Posterior vena cava (tissue), 2 donors: ENCODE measurements at places on chromosomes 2 and 18.

DNA sequence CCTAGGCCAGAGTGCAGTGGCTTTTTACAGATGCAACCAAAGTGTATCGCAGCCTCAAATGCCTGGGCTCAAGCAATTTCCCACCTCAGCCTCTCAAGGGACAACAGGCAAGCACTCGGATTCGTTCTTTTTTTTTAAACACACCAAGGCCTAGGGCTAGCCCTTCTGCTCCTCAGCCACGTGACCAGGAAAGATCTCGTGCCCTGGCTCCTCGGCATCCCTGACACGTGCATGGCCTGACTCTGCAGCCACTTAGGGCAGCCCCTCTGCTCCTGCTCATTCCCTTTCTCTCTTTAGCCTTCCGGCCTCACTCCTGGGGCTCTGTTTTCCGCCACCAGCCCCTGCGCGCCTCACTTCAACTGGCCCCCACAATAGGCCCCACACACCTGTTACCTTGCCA is 18.4 kb downstream of the FAM178B start:
- DNase-seq: no peak

DNA sequence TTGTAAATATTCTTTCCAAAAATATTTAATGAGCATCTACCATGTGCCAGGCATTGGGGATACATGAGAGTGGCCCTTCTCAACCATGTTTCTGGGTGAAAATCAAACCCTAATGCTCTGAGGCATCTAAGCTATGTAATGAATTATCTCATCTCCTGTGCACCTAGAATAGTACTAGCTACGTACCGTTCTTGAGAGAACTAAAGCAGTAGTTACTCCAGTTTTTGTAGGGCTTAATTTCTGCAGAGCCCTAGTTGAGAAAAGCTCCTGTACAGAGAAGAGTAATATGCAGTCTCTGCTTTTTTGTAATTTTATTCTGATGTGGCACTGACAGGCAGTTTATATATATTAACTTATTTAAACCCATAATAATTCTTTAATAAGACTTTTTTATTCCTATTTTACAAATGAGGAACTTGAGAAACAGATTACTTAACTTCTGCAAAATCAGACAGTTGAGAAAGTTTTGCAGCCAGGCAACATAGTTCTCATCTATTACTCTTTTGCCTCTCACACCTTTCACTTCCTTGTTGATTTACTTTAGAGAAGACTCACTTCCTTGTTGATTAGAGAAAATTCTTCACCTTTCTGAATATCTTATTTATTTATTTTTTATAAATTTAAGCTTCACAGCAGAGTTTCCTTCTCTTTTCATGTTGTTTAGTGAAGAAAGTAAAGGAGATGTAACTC is 3.1 kb downstream of the SPOPL start:
- no peak for DNase-seq

- DNase-seq: no peak
Observed at GRCh38 chr18:74698881-74699280, 101.2 kb downstream of the ZNF407 start.

DNA sequence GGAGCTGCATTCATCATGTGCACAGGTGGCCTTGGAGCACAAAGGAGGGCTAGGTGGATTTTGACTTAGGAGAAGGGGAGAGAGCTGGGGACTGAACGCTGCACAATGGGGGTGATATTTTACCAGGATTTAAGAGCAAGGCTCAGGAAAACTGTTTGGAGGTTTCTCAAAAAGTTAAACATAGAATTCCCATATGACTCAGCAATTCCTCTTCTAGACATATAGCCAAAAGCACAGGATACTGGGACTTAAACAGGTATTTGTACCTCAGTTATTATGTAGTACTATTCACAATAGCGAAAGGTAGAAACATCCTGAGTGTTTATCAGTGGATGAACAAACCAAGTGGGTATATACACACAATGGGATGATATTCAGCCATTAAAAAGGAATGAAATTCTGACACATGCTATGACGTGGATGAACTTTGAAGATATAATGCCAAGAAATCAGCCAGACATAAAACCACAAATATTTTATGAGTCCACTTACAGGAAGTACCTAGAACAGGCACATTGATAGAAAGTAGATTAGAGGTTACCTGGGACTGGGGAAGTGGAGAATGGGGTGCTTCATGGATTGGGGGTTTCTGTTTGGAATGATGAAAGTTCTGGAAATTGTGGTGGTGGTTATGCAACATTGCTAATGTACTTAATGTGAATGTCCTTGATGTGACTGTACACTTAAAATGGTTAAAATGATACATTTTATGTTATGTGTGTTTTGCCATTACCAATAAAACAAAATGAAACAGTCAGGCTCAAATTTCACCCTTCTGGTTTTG is 216.9 kb downstream of the HAUS1 start:
- no peak for DNase-seq

DNA sequence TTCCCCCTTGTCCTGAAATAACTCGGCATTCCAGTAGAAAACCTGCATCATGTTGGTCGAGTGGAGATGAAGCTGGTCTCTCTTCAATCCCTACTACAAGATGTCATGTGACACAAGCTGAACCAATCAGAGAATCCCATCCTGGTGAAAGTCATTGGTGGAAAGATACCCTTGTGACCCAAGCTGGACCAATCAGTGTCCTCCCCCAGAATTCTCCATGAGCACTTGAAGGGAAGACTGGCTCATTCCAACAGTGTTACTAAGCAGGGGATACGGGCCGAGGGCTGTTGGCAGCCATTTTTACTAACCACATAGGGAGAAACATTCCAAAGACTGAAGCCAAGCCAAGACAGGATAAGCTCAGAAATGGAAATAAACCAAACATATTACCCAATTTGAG is 298.3 kb downstream of the ICOS start:
- no peak for DNase-seq

DNA sequence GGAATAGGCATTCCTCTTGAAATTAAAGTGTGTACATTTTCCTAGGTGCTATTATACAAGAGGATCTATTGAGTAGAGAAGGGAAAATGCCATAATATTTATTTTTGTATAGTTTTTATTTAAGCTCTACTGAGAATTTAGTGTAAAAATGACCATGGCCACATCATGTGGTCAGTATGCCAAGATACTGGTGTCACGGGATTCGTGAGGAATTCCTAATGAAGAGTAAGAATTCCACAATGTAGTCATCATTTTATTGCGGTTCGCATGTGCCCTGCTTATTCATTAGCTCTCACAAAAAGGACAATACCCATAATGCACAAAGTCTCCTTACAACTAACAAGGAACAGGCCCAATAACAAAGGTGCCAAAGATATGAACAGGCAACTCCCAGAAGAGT is 39.3 kb upstream of the PARD3B start:
- DNase-seq: no peak

GRCh38 chr2:9919512-9919911 is 32.0 kb upstream of the GRHL1 start:
- DNase-seq: no peak

DNA sequence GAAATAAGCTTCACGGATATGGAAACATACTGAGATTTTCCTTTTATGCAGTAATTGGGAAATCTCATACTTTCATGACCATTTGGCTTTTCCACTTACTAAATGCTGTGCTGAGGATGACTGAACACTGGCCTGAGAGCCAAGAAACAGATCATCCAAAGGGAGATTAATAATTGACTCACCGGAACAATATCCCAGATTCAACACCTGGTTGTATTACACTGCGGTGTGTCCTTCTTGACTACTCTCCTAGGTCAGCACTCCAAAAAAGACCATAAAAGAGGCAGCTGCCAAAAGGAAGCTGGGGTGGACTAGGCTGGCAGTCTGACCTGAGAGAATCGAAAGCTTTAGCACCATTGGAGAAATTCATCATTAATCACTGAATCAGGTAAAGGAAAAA is 469.1 kb downstream of the CBLN2 start:
- DNase-seq: no peak

DNA sequence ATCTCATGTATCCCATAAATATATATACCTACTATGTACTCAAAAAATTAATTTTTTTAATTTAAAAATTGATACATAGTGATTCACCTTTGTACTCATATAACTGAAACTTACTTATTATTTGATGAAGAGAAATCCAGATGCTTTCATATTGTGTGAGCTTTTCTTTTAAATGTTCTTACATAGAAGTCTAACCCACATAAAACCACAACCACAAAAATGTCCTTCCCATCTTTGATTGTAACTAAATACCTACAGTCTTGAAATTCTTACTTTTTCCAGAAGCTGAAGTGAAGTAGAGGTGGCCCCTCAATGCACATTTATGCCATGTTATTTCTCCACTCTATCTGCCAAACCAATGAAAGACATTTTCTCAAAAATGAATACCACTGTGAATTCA is 117.9 kb upstream of the COL5A2 start:
- DNase-seq: no peak

DNA sequence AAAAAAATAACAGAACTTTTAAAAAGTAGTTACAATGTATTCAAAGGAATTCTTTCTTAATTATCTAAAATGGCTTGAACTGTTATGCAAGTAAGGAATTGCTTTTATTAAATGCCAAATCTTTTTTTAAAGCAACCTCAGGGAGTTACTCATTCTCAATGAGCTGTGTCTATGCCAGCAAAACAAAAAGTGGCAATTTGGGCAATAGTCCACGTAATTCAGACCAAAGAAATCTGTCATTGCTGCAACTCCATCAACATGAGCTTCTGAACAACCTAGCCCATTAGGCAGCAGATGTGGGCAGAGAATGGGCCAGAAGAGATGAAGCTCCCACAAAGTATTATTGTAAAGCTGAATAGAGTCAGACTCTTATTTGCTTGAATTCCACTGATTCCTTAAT is 118.4 kb downstream of the ALK start:
- no peak for DNase-seq

GRCh38 chr2:39530411-39530866 is 93.4 kb upstream of the MAP4K3 start:
- DNase-seq: no peak

- DNase-seq: no peak
Observed at GRCh38 chr2:63189026-63189425, 138.4 kb downstream of the OTX1 start.

DNA sequence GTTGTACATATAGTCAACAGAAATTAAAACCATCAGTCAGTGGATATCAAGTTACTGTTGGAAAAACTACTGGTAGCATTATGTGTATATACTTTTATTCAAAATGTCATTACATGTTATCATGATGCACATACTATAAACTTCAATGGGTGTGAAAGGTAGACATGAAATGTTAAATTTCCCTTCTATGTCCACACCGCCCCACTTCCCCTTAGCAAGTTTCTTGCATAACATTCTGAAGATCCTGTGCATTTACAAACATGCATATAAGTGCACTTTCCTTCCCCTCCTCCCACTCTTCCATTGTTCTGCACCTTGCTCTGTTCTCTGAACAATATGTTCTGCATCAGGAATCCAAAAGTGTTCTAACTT is 16.6 kb upstream of the HK2 start:
- no peak for DNase-seq

DNA sequence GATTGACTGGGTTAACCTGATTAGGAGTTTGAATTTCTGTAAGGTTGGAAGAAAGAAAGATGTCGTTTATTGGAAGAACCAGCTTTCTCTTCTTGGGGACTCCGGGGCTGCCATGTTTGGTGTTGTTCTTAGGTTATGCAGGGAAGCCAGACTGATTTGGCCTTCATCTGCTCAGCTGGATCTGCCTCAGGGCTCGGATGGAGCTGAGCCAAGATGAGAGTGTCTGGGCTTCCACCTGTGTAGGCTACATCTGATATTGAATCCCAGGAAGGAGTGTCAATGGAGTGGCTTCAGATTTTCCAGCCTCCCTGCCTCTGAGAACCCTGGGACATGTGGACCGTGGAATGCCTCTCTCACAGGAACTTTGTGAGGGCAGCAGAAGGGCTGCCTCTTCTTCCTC is 126.1 kb downstream of the WDSUB1 start:
- DNase-seq: no peak

DNA sequence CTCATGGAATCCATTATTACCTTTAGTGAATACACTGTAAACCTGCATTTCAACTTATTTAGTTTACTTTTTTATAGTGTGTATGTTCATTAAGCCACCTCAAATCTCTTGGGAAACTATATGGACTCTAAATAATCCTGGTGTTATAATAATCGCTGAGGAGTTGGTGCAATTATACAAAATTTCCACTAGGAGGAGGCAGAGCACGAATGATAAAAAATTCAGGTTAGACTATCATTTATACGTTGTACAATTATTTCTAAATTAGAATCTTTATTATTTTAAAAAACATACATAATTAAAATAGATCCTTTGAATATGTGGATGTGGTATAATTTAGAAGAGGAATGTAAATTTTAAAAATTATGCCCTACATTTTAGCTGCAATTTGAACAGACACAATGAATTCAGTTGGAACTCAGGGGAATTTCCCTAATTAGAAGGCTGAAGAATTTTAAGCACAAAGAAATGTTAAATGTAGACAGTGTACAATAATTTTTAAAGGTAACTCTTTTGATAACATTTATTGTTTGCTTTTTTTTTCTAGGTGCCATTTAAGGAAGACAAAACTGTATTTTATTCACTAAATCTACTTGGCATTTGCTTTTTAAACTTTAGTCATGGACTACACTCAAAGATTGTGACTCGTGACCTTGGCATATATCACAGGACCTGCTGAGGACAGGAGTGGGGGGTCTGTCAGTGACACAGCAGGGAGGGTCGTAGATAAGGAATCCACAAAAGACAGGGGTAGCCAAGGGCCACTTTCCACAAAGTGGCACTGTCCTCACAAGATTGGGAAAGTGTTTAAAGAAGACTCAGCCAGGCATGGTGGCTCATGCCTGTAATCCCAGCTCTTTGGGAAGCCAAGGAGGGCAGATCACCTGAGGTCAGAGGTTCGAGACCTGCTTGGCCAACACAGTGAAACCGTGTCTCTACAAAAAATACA is 45.5 kb downstream of the RAB12 start:
- DNase-seq: no peak

DNA sequence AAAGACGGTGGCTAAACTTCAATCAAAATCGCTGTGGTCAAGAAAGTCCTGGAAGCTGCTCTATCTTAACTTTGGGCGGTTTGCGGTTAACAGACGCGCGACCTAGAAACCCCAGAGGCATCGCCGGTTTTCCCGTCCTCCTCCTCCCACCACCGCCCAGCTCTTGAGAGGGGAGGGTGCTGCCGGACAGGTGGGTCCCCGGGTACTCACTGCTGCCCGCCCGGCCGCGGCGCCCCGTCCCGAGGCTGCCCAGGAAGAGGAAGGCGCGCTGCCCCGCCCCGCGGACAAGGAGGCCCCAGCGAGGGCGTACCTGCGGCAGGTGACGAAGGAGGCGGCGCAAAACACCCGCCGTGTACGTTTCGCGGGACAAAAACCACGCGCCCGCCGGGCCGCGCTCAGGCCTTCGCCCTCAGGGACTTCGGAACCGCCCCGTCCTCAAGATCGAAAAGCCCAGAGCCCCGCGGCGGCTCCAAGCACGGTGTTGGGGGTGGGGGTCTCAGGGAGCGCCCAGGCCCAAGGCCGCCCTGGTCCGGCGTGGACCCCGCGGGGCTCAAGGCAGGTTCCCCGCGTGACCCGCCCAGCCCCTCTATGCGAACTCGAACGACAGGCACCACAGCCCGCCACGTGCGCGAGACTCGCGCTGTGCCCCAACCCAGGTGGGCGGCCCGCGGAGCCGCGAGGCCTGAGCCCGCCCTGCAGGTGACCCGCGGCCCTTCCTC is at the start of gene SH3YL1:
Gene SH3YL1 (minus strand): TSS at position 259 of the 719 bp plus-strand sequence. CDS start 48 bp downstream, at position 211.
- DNase-seq: peak; percentile 85
